Left hindlimb (tissue), 1 donor: ENCODE measurements at places on chromosomes 16 and 17.
A peak's percentile ranks its signal among the peaks of the same experiment; 100 is the strongest.

GRCh38 chr16:67248401-67249177, at the start of gene SLC9A5:
Gene SLC9A5, plus strand, starts transcription at chr16:67248979. Its CDS starts 36 bp downstream, at chr16:67249015.
- peak; percentile 65 for DNase-seq

DNA sequence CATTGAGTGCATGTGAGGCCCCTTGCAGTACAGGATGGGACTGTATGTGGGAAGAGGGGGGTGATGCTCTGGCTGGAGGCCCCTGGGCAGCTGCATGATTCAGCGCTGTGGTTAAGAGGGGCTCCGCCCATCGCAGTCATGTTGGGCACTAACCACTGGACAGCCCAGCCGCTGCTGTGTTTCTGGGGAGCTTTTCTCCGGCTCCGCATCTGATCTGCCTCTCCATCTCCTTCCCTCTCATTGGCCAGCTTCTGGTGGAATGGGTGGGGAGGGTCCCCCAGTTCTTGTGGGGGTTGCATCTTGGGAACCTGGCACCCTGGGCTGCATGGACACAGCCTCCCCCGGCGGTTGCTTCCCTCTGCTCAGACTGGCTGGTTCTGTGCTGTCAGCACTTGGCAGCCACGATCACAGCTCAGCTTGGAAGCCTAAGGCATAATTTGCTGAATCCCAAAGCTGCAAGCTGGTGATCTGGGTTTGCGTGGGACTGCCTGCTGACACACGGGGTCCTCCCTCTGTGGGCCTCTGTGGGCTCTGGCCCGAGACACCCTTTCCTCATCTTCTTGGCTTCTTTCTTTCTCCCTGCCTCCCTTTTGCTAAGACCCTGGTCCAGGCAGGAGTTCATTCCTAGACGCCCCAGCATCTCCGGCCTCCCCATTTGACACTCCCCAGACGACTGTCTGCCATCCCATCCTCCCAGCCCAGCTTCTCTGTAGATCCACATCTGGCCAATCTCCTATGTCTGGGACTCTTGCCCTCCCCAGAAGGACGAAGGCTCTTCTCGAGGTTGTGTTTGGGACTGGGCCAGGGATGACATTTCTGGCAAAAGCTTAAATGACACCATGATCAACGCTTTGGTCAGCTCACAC, 168.3 kb downstream of the SEC14L1 start:
- DNase-seq = peak; percentile 78

DNA sequence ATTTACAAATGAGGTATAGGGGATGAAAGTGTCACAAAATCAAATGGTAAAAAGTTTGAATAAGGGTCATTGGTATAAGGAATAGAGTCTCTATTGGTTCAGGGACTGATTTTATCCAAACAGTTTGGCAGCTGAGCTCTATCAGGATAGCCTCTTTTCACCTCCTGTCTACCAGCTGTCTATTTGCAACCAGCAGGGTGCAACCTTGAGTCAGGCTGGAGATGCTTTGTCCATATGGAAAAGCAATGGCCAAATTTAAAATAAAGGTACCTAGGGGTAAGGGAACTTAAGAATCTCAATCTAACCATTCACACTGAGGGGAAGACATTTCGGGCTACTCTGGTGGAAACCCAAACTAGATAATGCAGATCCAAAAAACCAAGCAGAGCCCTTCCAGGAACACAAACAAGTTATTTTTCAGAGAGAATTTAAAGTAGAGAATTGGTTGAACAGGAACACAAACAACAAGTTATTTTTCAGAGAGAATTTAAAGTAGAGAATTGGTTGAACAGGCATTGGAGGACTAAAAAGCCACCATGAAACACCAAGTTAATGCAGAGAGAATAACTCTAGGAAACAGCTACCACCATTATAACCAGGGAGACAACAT, 12.6 kb upstream of the CA10 start:
- DNase-seq = no peak

DNA sequence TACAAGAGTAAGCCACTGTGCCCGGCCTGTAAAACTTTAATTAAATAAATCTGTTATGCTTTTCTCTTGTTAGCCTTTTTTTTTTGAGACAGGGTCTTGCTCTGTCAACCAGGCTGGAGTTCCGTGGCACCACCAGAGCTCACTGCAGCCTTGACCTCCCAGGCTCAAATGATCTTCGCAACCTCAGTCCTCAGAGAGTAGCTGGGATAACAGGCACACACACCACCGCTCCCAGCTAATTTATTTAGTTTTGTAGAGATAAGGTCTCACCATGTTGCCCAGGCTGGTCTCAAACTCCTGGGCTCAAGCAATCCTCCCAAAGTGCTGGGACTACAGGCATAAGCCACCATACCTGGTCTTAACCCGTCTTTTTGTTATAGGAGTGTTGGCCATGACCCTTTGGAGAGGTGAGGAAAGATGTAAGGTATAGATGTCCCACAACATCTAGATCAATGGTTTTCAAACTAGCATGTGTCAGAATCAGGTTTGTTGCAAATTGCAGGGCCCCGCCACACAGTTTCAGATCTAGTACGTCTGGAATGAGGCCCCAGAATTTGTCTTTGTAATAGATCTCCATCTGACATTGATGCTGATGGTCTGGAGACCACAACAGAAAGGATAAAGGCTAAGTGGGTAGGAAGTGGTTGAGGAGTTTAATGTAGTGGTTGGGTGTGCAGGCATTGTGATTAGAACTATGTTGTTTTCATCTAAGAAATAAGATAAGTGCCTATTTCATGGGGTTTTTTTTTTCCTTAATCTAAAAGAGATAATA, 4.3 kb upstream of the GGA2 start:
- DNase-seq = no peak

GRCh38 chr16:22816475-22816874, 2.5 kb downstream of the HS3ST2 start:
- DNase-seq = no peak

DNA sequence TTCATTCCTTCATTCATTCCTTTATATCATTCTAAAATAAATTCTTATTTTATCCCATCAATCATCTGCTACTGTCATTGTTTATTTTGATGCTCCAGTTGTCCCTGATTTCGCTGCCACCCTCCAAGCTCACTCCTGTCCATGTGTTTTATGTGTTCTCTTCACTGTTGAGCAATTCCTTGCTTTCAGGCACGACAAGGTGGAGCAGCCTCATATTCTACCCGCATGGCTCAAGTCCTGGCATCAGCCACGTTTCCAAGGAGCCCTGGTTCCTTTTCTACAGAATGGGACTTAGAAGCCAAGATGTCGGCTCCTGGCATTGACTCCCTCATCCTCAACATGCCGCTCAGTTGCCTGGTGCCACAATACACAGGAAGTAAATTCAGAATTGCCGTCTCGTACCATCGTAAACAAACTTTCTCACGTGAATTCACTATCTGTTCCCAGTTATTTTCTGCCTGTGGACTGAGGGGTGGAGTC, 139.0 kb downstream of the RPTOR start:
- DNase-seq = no peak

GRCh38 chr17:41772586-41773189, 13.8 kb downstream of the JUP start:
- no peak for DNase-seq
